ENCODE measurements at places on chromosomes 13 and 19. TPM values are rescaled to one million over a fixed set of nuclear protein-coding genes. Genes with fewer than 3 reads are reported as not detected.
A peak's percentile ranks its signal among the peaks of the same experiment; 100 is the strongest.

The ZNF358 gene
- 16.9 TPM for total RNA-seq

The ADAMTSL5 gene
- total RNA-seq, result 13.7 TPM

The CPAMD8 gene
- total RNA-seq, result 2.3 TPM

The KLK12 gene
- not detected for total RNA-seq

The PABPC3 gene
- 0.96 TPM for total RNA-seq

The CYP2S1 gene
- total RNA-seq, result not detected

The CFAP97D2 gene
- not detected for total RNA-seq

The ANKLE1 gene
- total RNA-seq, result 1.0 TPM

The ICAM4 gene
- total RNA-seq, result not detected

The INSR gene
- total RNA-seq, result 8.8 TPM

The FIZ1 gene
- 16.3 TPM for total RNA-seq

The ZNF677 gene
- not detected for total RNA-seq

The C13orf42 gene
- total RNA-seq, result not detected

The MICOS13 gene
- total RNA-seq, result 73.0 TPM

The COQ8B gene
- total RNA-seq, result 46.7 TPM

The URI1 gene
- total RNA-seq, result 68.9 TPM

DNA sequence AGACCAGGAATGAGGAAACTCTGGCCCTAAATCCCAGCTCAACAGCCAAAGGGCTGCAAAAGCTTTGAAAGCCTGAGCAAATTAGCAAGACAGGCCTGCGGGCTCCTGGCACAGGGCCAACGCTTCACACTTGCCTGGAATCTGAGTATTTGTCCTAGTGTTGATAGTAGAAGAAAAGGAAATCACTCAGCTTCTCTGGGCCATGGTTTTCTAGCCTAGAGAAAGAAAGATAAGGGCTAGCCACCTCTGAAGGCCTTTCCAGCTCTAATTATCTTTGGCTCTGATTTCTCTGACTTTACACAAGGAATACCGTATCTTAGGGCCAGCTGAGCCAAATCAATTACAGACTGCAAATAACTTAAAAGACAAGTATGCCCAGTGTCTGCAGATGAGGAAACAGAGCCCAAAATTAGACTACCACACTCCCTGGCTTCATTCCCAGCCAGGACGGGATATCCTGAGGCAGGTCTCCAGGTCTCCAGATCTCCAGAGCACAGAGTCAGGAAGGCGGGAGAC is 69.6 kb downstream of the STK24 start:
- H3K4me3 ChIP-seq, result no peak overlapping the region
- peak overlapping the region; percentile 87 for H3K27ac ChIP-seq
- DNase-seq, result peak; percentile 78
- H3K4me1 ChIP-seq, result peaks cover 62% of the 10 kb centered on the region

- H3K36me3 ChIP-seq, result no peaks in the 10 kb centered on the region
- no peak for DNase-seq
- H3K27me3 ChIP-seq, result no peaks in the 10 kb centered on the region
- peaks cover 5% of the 10 kb centered on the region for H3K4me1 ChIP-seq
- no peak overlapping the region for H3K27ac ChIP-seq
- H3K4me3 ChIP-seq, result no peak overlapping the region
Observed at GRCh38 chr13:100561599-100562204, 26.9 kb downstream of the GGACT start.

DNA sequence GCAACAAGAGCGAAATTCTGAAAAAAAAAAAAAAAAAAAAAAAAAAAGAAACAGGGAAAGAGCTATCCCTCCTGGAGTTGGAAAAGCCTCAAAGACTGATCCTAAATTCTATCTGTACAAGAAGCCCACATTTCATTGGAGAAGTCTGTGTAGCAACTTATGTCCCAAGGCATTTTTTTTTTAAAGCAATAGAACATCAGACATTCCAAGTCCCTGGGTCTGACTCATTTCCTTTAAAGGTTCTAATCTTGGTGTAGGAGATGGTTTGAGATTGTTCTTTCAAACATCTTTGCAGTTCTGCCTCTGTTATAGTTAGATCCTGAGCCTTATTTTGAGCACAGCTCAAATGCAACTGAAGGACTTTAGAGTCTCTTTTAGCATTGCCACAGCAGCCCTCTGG is 706.5 kb upstream of the MIR17HG start:
- peaks cover 7% of the 10 kb centered on the region for H3K36me3 ChIP-seq
- no peak overlapping the region for H3K4me3 ChIP-seq
- H3K27me3 ChIP-seq, result no peaks in the 10 kb centered on the region
- DNase-seq, result peak; percentile 56
- H3K4me1 ChIP-seq, result no peaks in the 10 kb centered on the region

GRCh38 chr13:97261254-97262005 is 39.3 kb downstream of the MBNL2 start:
- no peak overlapping the region for H3K4me3 ChIP-seq
- H3K27ac ChIP-seq, result peak overlapping the region; percentile 96
- no peaks in the 10 kb centered on the region for H3K27me3 ChIP-seq
- peaks cover 10% of the 10 kb centered on the region for H3K36me3 ChIP-seq
- DNase-seq, result no peak

GRCh38 chr13:42625611-42626010 is 51.7 kb downstream of the TNFSF11 start:
- H3K4me1 ChIP-seq, result peaks cover 9% of the 10 kb centered on the region
- H3K4me3 ChIP-seq, result no peak overlapping the region
- DNase-seq, result no peak
- H3K27ac ChIP-seq, result no peak overlapping the region
- H3K36me3 ChIP-seq, result no peaks in the 10 kb centered on the region

DNA sequence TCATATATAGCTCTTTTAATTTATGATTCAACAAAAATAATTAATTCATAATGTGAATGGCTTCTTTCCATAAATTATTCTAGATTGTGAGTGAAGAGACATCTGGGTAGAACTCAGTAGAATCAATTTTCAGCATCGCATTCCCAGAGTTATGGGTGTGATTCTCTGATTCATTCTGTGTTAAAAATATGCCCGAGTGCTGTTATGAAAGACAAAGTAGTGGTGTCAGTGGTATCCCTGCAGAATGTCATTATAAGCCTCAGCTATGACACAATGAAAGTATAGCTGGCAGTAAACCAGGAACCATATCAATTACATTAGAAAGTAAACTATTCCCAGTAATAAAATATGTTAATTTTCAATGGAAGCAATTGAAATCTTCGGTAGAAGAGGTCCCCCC is 480.5 kb upstream of the SLITRK1 start:
- no peaks in the 10 kb centered on the region for H3K36me3 ChIP-seq
- H3K27me3 ChIP-seq, result no peaks in the 10 kb centered on the region
- H3K4me1 ChIP-seq, result peaks cover 5% of the 10 kb centered on the region
- H3K27ac ChIP-seq, result no peak overlapping the region

GRCh38 chr19:16385821-16386220 is 61.2 kb downstream of the KLF2 start:
- peaks cover 43% of the 10 kb centered on the region for H3K36me3 ChIP-seq
- no peak overlapping the region for H3K27ac ChIP-seq
- H3K4me1 ChIP-seq, result no peaks in the 10 kb centered on the region
- H3K4me3 ChIP-seq, result no peak overlapping the region
- DNase-seq, result no peak

DNA sequence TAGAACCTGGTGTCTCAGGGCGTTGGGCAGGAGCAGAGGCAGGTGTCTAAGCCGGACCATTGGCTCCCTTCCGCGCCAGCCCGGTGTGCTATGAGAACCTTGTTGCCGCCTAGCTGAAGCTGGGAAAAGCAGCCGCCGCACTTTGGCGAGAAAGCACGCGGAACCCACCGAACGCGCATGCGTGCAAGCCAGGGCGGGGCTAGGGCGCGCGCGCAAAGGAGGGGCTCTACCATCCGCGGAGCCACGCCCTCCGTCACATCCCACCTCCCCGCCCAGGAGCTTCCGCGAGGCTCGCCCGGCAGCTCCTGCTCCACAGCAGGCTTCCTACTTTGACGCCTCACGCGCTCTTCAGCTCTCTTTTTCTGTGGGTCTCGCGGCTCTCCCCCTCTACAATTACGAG is 51.3 kb downstream of the WDR87 start:
- no peaks in the 10 kb centered on the region for H3K36me3 ChIP-seq
- H3K27me3 ChIP-seq, result no peaks in the 10 kb centered on the region
- H3K4me3 ChIP-seq, result no peak overlapping the region
- no peak overlapping the region for H3K27ac ChIP-seq
- no peak for DNase-seq

DNA sequence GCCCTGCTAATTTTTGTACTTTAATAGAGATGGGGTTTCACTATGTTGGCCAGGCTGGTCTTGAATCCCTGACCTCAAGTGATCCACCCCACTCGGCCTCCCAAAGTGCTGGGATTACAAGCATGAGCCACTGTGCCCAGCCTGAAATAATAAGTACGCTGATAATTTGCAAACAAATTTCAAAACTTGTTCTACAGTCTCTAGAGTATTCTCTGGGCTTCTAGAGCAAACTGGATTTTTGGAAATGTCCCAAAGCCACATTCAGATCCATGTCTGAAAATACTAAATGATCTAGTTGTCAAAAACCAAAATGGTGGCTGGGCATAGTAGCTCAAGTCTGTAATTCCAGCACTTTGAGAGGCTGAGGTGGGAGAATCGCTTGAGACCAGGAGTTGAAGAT is 39.9 kb upstream of the PSPC1 start:
- no peaks in the 10 kb centered on the region for H3K4me1 ChIP-seq
- no peak for DNase-seq
- H3K27ac ChIP-seq, result no peak overlapping the region

DNA sequence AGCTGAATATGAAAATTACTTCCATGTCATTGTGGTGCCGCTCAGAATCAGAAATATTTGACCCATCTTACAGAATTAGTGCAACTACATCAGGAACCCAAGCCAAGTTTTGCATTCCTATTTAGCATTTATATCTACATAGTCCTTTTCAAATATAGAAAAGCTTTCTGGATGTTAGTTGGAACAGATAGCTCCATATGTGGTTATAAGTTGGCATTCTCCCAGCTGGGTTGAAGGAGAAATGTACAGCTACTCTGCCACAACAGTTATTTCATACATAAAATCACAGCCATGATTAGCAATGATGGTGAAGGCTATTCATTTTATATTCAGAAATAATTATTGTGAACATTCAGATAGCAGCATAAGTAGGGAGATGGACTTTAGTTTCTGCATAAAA is 28.2 kb downstream of the HPN start:
- H3K4me1 ChIP-seq, result no peaks in the 10 kb centered on the region
- no peak overlapping the region for H3K27ac ChIP-seq
- H3K36me3 ChIP-seq, result no peaks in the 10 kb centered on the region
- H3K27me3 ChIP-seq, result no peaks in the 10 kb centered on the region
- H3K4me3 ChIP-seq, result no peak overlapping the region

GRCh38 chr13:62629618-62630017 is 1214.0 kb upstream of the PCDH20 start:
- DNase-seq, result no peak
- no peaks in the 10 kb centered on the region for H3K4me1 ChIP-seq
- no peak overlapping the region for H3K27ac ChIP-seq
- no peaks in the 10 kb centered on the region for H3K27me3 ChIP-seq
- no peaks in the 10 kb centered on the region for H3K36me3 ChIP-seq
- H3K4me3 ChIP-seq, result no peak overlapping the region

DNA sequence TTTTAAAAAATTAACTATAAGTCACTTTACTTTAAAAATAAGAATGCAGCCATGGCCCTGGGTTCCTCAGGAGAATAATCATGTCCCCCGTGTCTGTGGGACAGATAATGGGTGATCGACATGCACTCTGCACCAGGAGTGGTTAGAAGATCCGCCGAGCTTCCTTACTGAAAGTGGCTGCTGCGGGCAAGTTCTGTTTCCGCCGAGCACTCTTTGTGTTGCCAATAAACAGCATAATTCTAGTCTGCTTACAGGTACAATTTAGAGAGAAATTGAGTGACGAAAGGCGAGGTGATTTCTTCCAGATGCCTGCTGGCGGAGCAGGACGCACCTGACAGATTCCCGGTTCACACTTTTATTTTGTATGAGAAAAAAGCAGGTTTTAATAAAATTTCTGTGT is 139.0 kb downstream of the SOX1 start:
- H3K4me1 ChIP-seq, result no peaks in the 10 kb centered on the region
- no peak for DNase-seq
- H3K36me3 ChIP-seq, result no peaks in the 10 kb centered on the region
- H3K27me3 ChIP-seq, result no peaks in the 10 kb centered on the region
- H3K27ac ChIP-seq, result no peak overlapping the region

GRCh38 chr13:80952158-80952557 is 611.2 kb upstream of the SPRY2 start:
- H3K36me3 ChIP-seq, result no peaks in the 10 kb centered on the region
- H3K4me3 ChIP-seq, result no peak overlapping the region
- H3K27me3 ChIP-seq, result no peaks in the 10 kb centered on the region
- H3K27ac ChIP-seq, result no peak overlapping the region
- no peak for DNase-seq

GRCh38 chr19:56746367-56746766 is 74.8 kb upstream of the ZNF835 start:
- no peaks in the 10 kb centered on the region for H3K4me1 ChIP-seq
- H3K27ac ChIP-seq, result no peak overlapping the region
- no peaks in the 10 kb centered on the region for H3K27me3 ChIP-seq
- H3K36me3 ChIP-seq, result no peaks in the 10 kb centered on the region
- no peak overlapping the region for H3K4me3 ChIP-seq
- no peak for DNase-seq

DNA sequence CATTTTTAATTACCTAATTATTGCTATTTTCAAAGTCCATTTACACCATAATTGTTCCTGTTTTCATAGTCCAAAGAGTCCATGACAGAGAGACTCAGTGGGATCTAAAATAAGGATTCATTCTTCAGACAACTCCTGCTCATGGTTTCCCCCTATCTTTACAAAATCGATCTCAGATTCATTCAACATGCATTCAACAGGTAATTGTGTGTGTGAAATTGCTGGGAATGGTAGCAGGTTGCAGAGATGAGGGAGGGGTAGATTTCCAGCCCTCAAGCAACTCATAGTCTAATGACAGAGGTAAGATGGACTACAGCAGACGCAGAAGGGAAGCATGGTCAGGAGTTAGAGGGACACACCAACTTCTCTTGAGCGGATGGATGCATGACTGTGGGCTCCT is 138.1 kb downstream of the TSHZ3 start:
- H3K36me3 ChIP-seq, result no peaks in the 10 kb centered on the region
- no peak for DNase-seq
- no peak overlapping the region for H3K27ac ChIP-seq
- H3K4me1 ChIP-seq, result no peaks in the 10 kb centered on the region
- no peaks in the 10 kb centered on the region for H3K27me3 ChIP-seq

DNA sequence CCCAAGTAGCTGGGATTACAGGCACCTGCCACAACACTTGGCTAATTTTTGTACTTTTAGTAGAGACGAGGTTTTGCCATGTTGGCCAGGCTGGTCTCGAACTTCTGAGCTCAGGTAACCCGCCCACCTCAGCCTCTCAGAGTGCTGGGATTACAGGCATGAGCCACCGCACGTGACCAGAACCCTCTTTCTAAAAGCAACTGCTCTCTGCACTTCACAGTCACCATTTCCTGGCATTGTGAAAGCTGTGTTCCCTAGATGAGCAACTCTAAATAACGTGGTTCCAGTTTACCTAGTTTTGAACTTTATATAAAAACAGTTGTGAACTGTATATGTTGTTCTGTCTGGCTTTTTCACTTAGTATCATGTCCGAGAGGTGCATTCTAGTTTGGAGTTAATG is 152.9 kb downstream of the SIPA1L3 start:
- H3K36me3 ChIP-seq, result no peaks in the 10 kb centered on the region
- H3K27me3 ChIP-seq, result no peaks in the 10 kb centered on the region
- peak; percentile 30 for DNase-seq
- H3K4me3 ChIP-seq, result no peak overlapping the region
- peaks cover 10% of the 10 kb centered on the region for H3K4me1 ChIP-seq
